Activated CD8-positive, alpha-beta memory T cell treated with anti-CD3 and anti-CD28 coated beads, Interleukin-2, amount 10 ng/mL, durations not matched to agents 7 days and 5 days (primary cell): ENCODE measurements at places on chromosomes 11 and 22. TPM values are rescaled to one million over a fixed set of nuclear protein-coding genes. Genes with fewer than 3 reads are reported as not detected.
A peak's percentile ranks its signal among the peaks of the same experiment; 100 is the strongest.

- H3K27ac ChIP-seq = no peak overlapping the region
- H3K27me3 ChIP-seq = no peaks in the 10 kb centered on the region
- no peak for DNase-seq
Measured at GRCh38 chr11:117217141-117218084, 14.5 kb downstream of the PCSK7 start.

CDON gene
- total RNA-seq = 1.8 TPM

WNT7B gene
- not detected for total RNA-seq

DNA sequence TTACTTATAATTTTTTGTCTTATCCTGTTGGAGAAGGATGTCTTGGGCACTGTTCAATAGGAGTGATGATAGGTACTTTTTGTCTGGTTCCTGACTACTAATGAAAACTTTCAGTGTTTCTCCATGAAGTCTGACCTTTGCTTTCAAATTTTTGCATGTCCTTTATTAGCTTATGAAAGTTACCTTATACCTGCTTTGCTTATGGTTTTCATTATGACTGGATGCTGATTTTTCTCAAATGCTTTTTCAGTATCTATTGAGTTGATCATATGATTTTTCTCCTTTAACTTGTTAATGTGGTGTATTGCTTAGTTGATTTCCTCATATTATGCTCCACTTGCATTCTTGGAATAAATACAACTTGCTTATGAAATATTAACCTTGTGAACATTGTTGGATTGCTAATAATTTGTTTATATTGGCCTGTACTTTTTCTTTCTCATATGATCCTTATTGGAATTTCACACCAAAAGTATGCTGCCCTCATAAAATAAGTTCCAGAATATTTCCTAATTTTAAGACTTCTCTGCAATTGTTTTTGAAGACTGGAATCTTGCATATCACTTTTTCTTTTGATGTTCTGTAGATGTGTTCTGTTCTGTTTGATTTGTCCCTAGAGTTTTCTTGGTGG is 85.0 kb upstream of the SC5D start:
- no peaks in the 10 kb centered on the region for H3K4me1 ChIP-seq
- no peak for DNase-seq
- H3K27me3 ChIP-seq = peaks cover 40% of the 10 kb centered on the region
- H3K36me3 ChIP-seq = no peaks in the 10 kb centered on the region

YPEL4 gene
- total RNA-seq = 1.0 TPM

- H3K4me1 ChIP-seq = peaks cover 41% of the 10 kb centered on the region
- H3K36me3 ChIP-seq = peaks cover 8% of the 10 kb centered on the region
- no peak overlapping the region for H3K4me3 ChIP-seq
- H3K27me3 ChIP-seq = no peaks in the 10 kb centered on the region
- no peak for DNase-seq
Measured at GRCh38 chr11:3934658-3935057, 79.2 kb downstream of the STIM1 start.

PRG2 gene
- total RNA-seq = 0.79 TPM

MYEOV gene
- not detected for total RNA-seq

GRCh38 chr11:59418156-59418555 is 8.1 kb downstream of the OR5A2 start:
- H3K27me3 ChIP-seq = peaks cover 30% of the 10 kb centered on the region
- no peak for DNase-seq
- peaks cover 4% of the 10 kb centered on the region for H3K4me1 ChIP-seq
- no peaks in the 10 kb centered on the region for H3K36me3 ChIP-seq
- no peak overlapping the region for H3K4me3 ChIP-seq

DNA sequence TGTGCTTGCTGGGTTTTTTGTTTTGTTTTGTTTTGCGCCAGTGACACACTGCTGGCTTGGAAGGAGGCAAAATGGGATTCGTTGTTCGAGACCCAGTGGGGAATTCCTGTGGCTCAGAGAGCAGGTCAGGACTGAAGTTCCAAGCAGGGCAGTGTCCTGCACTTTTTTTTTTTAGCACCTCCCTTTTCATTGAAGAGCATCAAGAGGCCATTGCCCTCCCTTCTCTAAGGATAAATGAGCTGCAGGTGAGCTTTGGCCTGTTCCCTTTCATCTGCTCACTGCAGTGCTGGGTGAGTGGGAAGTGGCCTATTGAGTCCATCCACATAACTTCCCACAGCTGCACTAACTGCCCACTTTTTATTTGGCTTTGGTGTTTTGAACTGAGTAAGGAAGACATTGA is 87.8 kb downstream of the ARHGAP42 start:
- H3K27me3 ChIP-seq = no peaks in the 10 kb centered on the region
- H3K4me3 ChIP-seq = no peak overlapping the region
- H3K36me3 ChIP-seq = no peaks in the 10 kb centered on the region
- no peaks in the 10 kb centered on the region for H3K4me1 ChIP-seq

DNA sequence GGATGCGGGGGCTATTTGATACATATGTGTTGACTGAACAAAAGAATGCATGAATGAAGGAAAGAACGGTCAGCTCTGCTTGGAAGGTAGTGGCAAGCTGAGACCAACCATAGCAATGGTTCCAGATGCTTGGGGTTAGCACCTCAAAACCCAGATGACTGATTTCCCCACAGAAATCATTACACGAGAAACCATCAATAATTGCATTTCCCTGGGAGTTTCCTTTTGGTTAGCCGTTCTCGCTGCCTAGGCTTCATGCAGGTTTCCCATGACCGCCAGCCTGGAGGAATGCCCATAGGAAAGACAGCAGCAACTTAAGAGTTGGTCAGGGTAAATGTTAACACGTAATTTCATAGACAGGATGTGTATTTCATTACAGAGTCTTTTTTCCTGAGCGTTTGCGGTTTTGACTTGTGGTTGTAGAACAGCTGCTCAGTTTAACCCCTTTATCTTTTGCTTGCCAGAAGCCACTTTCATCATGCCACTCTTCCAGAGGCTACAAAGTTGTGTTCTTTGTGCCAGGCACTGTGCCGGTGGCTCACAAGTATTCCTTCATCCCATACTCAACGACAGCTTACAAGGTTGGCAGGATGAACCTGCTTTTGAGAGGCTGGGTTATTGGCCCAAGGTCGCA is 2.8 kb downstream of the IL17RA start:
- peaks cover 12% of the 10 kb centered on the region for H3K27me3 ChIP-seq
- H3K4me3 ChIP-seq = peak overlapping the region; percentile 80
- H3K4me1 ChIP-seq = peaks cover 55% of the 10 kb centered on the region
- H3K36me3 ChIP-seq = peaks cover 17% of the 10 kb centered on the region
- H3K27ac ChIP-seq = peak overlapping the region; percentile 83
